ENCODE measurements at places on chromosomes 6 and 20.

- DNase-seq: no peak
Measured at GRCh38 chr20:48197066-48197465, 411.8 kb upstream of the SULF2 start.

DNA sequence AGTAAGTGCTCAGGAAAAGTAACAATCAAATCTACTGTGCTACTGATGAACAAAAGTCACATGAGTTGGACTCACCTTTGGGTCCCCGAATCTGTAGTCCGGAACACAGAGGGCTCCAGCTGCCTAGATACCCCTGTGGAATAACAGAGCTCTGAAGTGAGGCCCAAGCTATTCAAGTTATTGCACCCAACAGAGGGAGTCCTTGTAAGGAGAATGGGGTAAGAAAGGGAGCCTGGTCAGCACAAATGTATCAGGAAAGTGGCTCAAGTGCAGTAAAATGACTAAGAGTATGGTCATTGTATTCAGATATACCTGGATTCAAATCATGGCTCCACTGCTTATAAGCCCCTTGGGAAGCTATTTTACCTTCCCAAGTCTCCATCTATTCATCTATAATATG is 20.9 kb downstream of the EDN1 start:
- DNase-seq: no peak

DNA sequence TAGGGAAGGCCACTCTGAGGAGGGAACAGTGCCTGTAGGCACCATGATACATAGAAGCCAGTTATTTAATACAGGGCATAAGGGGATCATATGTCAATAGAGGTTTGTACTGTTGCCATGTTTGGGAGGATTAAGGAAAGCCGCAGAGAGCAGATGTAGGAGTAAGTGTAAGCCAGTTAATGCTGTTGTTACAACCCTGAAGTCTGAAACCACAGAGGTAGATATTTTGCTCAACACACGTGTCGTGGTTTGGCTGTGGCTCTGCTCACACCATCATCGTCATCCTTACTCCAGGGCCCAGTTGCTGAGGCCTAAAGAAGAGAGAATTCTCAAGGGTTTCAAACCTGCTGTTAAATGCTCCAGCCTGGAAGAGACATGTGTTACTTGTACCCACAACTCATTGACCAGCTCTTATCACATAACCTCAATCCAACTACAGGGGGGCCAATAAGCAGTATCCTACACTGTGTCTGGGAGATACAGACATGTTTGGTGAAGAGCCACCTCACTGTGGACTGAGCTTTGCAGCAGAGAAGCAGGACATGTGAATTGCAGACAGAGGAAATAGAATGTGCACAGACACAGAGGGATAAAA is 31.0 kb upstream of the PSMF1 start:
- no peak for DNase-seq

GRCh38 chr6:14165091-14165490 is 47.5 kb downstream of the CD83 start:
- no peak for DNase-seq

DNA sequence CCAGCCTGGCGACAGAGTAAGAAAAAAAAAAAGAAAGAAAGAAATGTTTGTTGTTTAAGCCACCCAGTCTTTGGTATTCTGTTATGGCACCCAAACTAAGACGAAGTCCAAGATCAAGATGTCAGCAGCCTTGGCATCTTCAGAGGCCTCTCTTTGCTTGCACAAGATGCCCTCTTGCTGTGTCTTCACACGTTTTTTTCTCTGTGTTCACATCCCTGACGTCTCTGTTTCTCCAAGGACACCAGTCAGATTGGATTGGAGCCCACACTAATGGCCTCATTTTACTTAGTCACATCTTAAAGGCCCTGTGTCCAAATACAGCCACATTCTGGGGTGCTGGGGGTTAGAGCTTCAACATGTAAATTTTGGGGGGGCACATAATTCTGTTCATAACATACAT is 380.9 kb downstream of the GJA1 start:
- no peak for DNase-seq

GRCh38 chr6:159941286-159942113 is 27.4 kb upstream of the IGF2R start:
- no peak for DNase-seq

- DNase-seq: no peak
Measured at GRCh38 chr20:35710039-35710438, 10.8 kb downstream of the ROMO1 start.

DNA sequence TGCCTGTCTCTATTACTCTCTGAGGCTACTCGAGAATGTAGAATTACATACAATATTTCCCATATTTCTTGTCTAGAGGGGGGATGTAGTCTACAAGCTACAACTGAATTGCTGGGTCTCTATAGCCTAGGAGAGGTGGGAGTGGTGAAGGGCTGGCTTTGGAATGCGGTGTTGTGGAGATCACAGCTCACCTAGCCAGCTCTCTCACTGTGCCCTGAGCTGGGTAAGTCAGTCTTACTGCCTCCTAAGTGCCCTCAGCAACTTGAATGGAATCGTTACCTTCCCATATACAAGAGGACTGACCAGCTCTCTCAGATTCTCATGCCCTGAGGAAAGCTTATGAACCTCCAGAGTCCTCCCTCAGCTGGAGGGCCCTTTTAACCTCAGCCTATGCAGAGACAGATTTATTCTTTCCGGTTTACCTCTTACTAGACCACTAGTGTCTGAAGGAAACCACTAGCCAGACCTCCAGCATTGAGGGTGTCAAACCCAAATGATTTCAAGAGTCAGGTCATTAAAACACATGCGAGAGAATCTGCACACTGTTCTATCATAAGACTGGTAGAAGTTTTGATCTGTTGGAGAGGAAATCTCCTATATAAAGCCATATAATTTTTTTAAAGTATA is 20.6 kb downstream of the VIP start:
- DNase-seq: no peak

GRCh38 chr20:36836591-36837269 is 39.2 kb upstream of the TLDC2 start:
- no peak for DNase-seq

- no peak for DNase-seq
Measured at GRCh38 chr6:22668307-22668706, 98.9 kb downstream of the HDGFL1 start.

- no peak for DNase-seq
Measured at GRCh38 chr6:43992126-43992663, 135.1 kb downstream of the MRPL14 start.

GRCh38 chr6:34248198-34248726 is 544 bp downstream of the SMIM29 start:
- no peak for DNase-seq

- DNase-seq: no peak
Measured at GRCh38 chr6:151241853-151242252, 2.1 kb downstream of the AKAP12 start.

GRCh38 chr6:75800133-75800532 is 51.1 kb downstream of the MYO6 start:
- no peak for DNase-seq

- no peak for DNase-seq
Measured at GRCh38 chr6:77666846-77667245, 14.0 kb downstream of the MEI4 start.

GRCh38 chr6:4474810-4475209 is 301.4 kb upstream of the CDYL start:
- no peak for DNase-seq

DNA sequence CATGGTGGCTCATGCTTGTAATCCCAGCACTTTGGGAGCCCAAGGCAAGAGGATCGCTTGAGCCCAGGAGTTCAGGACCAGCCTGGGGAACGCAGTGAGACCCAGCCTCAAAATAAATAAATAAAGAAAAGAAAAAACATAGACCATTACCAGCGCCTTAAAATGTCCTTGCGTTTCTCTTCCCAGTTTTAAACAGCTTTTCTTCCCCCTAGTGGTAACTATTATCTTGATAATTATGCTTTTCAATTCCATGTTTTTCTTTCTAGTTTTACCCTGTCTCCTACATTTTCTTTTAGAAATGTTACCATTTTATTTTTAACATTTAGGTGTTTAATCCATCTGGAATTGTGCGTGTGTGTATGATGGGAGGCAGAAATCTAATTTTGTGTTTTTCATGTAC is 24.4 kb downstream of the DNAH8 start:
- DNase-seq: no peak

- DNase-seq: no peak
Measured at GRCh38 chr20:24166123-24166381, 177.5 kb upstream of the GGTLC1 start.

- no peak for DNase-seq
Measured at GRCh38 chr6:108897371-108897770, 49.1 kb downstream of the ARMC2 start.

- no peak for DNase-seq
Measured at GRCh38 chr6:45854149-45854742, 161.4 kb downstream of the CLIC5 start.

- DNase-seq: no peak
Measured at GRCh38 chr20:60086821-60087562, 128.8 kb downstream of the CDH26 start.

GRCh38 chr20:63377256-63377941 is 16.2 kb upstream of the CHRNA4 start:
- peak; percentile 76 for DNase-seq

- no peak for DNase-seq
Measured at GRCh38 chr6:128574402-128574801, 54.0 kb upstream of the PTPRK start.

- DNase-seq: no peak
Measured at GRCh38 chr20:45309075-45309474, 976 bp upstream of the MATN4 start.

GRCh38 chr20:51211191-51211590 is 188.3 kb upstream of the KCNG1 start:
- no peak for DNase-seq

GRCh38 chr6:4922488-4923037 is 81.3 kb downstream of the RPP40 start:
- DNase-seq: no peak

- DNase-seq: no peak
Measured at GRCh38 chr6:131692031-131692430, 9.2 kb downstream of the OR2A4 start.

- DNase-seq: no peak
Measured at GRCh38 chr6:43203029-43203717, 21.2 kb downstream of the CUL9 start.

GRCh38 chr6:54579011-54579410 is 267.6 kb upstream of the FAM83B start:
- DNase-seq: no peak

DNA sequence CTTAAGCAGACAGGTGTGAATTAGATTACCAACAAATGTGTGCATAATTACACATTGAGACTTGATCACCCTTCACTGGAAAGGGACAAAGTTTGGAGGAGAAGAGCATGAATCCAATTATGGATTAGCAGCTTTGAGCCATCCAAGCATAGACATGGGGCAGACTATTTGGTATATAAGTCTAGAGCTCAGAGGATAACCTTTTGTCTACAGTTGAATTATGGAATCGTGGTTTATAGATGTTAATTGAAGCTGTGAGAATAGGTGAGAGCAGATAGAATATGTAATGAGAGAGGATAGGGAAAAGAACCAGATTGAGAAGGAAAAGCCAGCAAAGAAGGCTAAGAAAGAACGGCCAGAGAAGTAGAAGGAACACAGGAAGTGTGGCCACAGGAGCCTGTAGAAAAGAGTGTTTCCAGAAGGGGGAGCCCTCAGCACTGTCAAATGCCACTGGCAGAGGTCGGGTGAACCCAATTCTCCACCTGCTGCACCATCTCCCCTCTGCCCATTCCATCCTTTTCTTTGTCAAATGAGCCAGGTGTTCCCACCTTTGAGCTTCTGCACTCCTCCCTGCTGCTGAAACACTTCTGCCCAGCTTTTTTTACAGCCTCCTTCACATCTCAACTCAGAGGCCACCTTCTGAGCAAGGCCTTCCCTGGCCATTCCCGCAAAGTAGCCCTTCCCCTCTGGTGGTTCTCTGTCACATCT is 7.3 kb downstream of the DNTTIP1 start:
- DNase-seq: peak; percentile 37

- no peak for DNase-seq
Measured at GRCh38 chr20:36684747-36685146, 38.8 kb upstream of the SLA2 start.

DNA sequence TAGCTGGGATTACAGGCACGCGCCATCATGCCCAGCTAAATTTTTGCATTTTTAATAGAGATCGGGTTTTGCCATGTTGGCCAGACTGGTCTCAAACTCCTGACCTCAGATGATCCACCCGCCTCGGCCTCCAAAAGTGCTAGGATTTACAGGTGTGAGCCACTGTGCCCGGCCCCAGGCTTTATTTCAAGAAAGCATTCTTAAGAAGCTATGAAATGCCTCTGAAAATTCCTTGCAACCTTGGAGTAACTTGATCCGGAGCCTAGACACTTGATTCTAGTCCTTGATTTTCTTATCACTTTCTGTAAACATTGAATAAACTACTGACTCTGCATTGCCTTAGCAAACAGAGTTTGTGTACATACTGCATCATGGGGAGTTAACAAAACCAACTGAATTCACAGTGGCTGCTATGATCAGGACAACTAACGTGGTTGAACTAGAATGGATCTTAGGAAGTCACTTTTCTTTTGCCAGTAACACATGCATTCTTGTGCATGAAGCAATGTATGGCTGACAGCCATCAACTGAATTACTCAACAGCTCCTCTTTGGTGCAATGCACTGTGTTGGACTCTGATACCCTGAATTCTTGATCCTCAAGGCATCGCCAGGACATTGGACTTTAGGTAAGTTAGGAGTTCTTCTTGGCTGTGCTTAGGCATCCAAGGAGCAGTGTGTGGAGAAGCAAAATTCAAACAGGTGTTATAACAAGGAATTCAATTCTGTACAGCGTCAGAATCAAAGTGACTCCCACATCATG is 102.8 kb upstream of the TMEM170B start:
- no peak for DNase-seq

- no peak for DNase-seq
Measured at GRCh38 chr6:113184736-113185135, 672.4 kb upstream of the MARCKS start.

DNA sequence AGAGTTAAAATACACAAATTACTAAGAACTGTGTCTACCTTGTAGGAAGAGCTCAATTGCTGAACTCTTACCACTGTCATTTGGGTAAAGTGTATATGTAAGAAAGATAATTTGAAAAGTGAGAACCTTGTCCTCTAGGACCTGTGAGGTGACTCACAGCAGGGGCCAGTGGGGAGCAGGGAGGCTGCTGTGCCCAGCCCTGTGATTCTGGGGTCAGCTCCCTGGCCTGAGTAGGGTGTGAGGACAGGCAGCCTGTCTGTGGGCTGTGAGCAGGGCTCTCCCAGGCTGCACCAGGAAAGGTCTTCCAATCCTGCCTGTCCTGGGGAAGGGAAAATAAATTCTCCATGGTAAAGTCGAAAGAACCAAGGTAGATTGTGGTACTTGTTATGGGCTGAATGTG is 27.3 kb upstream of the SIRPG start:
- DNase-seq: no peak

- no peak for DNase-seq
Measured at GRCh38 chr20:11941593-11942246, 24.0 kb downstream of the BTBD3 start.

- DNase-seq: no peak
Measured at GRCh38 chr6:56091159-56091869, 156.1 kb downstream of the COL21A1 start.

- DNase-seq: no peak
Measured at GRCh38 chr20:14688005-14688404, 350.6 kb upstream of the FLRT3 start.

DNA sequence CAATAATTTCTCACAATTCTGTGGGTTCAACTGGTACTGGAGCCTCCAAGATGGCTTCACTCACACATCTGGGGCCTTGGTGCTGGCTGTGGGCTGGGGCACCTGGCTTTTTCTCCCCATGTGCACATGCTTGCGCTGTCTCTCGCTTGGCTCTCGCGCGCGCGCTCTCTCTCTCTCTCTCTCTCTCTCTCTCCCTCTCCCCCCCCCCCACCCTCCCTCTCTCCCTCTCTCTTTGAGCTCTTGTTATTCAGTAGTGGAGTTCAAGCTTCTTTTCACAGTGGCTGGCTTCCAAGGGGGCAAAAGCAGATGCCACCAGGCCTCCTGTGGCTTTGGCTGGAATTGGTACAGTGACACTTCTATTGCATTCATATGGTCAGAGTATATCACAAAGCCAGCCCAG is 10.8 kb upstream of the TBCC start:
- DNase-seq: no peak

All from right kidney (tissue), 9 donors.